ENCODE measurements at places on chromosomes 4 and X. TPM values are rescaled to one million over a fixed set of nuclear protein-coding genes. Genes with fewer than 3 reads are reported as not detected.

PPEF2 gene
- total RNA-seq, result not detected

GYPB gene
- not detected for total RNA-seq

TTC29 gene
- total RNA-seq, result not detected

KLHL4 gene
- 3.5 TPM for total RNA-seq

LEF1 gene
- total RNA-seq, result not detected

DMD gene
- total RNA-seq, result 0.03 TPM

IL15 gene
- total RNA-seq, result 8.3 TPM

DCAF4L1 gene
- total RNA-seq, result 0.11 TPM

SPANXB1 gene
- total RNA-seq, result 2.6 TPM

Measured in A549 treated with DMSO at 1 μM for 4 hours (cell line).